ENCODE measurements at places on chromosomes 7 and 10.

DNA sequence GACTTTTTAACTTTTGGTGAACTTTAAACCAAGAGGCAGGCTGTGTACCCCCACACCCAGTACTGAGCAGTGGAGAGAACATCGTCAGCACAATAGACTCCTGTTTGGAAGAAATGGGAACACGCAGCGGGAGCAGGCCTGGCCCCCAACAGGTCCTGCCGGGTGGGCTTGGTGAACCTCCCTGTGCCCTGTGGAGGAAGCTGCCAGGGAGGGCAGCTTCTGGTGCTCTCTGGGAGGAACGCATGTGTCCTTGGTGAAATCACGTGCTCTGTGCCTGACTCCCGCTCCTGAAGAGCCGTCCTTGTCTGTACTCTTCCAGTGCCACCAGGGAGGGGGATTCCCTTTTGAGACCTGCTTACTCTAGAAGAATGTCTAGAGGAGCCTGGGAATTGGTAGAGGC, 31.6 kb downstream of the CHAT start:
- no peak for DNase-seq

DNA sequence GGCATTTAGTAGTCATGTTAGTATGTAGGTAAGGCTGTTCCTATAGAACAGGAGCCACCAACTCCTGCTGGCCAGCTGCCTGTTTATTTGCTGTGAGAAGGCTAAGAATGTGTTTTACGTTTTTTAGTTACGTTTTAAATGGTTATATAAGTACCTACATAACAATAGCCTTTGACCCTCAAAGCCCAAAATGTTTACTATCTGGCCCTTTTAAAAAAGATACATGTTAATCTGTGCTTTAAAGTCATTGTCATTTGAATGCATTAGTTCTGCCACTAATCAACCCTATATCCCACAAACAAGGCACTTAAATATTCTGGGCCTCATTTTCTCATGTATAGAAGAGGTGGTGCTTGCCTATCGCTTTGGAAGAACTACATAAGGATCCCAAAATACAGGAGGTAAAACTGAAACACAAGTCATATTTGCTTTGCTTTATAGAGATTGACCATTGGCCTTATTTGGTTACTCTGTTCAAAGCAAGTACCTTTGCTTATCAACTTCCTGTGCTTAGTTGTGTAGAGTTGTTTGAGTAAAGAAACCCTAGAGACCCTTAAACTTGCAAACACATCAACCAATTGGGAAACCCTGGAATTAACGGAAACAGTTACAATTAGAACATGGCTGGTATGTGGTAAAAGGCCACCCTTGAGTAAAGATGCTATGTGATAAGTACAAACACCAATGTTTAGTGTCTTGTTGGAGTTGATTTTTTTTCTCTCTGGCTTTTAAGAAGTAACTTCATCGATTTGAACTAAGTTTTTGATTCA, 25.9 kb downstream of the TIMM23 start:
- DNase-seq: no peak

- DNase-seq: no peak
These were observed 2.0 kb upstream of the COL28A1 start for GRCh38 chr7:7537711-7538110.

- DNase-seq: no peak
These were observed 52.5 kb upstream of the USP6NL start for GRCh38 chr10:11663763-11664555.

GRCh38 chr7:157442456-157442855, 105.7 kb downstream of the DNAJB6 start:
- DNase-seq: no peak

- DNase-seq: no peak
These were observed 153.1 kb downstream of the CDK14 start for GRCh38 chr7:90749262-90749661.

- peak; percentile 16 for DNase-seq
These were observed 12.6 kb upstream of the NRBF2 start for GRCh38 chr10:63120554-63120953.

DNA sequence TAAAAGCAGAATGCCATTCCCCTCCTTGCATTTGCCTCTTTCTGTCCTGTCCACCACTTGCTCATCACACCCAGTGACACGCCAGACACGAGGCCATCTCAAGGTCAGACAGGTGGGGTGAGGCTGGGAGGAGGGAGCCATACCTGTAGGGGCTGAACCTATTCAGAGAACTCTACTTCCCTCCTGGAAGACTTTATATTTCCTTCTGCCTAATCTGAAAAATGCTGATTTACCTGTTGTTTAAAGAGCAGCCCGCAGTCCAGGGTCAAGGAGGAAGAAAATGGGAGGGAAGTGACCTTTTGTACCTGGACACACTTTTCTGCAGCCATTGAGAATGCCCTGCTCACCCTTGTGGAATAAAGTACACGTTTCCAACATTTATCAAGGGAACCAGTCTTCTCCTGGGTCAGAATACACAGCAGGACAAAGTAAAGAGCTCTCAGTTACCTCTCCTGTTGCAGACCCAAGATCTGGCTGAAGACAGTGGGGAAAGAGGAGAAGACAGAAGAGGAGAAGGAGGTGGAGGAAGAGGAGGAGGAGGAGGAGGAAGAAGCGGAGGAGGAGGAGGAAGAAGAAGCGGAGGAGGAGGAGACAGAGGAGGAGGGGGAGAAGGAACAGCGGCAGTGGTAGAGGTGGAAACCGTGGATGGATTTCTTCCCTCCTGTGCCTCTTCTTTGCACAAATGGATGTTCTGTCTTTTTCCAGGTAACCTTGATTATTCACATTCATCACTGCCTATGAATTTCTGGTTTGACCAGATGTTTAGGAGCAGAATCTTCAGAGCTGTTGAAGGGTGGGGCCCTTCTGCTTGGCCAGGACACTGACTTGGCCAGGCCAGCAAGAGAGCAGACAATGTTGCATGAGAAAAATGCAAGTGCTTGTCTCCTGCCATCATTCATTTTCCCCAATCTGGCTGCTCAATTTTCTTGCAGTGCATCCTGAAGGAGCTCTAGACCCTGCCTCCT, 1.2 kb upstream of the BLNK start:
- no peak for DNase-seq

DNA sequence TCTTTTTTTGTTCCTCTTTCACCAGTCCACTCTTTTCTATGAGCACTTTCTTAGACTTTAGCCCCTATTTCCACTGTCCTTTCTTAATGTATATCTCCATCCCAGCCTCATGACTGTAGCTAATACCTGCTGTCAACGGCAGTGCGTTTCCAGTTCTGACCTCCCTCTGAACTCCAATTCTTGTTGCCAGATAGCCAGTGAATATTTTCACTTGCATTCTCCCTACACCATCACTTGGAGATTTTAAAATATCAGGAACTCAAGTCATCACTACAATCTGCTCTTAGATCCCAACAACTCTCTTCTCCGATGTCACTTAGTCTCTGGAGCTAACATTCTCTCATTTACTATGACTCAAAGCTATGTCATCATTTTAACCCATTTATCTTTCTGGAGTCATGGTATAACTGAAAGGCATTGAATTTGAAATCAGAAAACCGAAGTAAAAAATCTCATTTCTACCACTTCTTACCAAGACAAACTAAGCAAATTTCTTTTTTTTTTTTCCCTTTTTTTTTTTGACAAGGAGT, 5.1 kb upstream of the SLC16A12 start:
- DNase-seq: peak; percentile 78

DNA sequence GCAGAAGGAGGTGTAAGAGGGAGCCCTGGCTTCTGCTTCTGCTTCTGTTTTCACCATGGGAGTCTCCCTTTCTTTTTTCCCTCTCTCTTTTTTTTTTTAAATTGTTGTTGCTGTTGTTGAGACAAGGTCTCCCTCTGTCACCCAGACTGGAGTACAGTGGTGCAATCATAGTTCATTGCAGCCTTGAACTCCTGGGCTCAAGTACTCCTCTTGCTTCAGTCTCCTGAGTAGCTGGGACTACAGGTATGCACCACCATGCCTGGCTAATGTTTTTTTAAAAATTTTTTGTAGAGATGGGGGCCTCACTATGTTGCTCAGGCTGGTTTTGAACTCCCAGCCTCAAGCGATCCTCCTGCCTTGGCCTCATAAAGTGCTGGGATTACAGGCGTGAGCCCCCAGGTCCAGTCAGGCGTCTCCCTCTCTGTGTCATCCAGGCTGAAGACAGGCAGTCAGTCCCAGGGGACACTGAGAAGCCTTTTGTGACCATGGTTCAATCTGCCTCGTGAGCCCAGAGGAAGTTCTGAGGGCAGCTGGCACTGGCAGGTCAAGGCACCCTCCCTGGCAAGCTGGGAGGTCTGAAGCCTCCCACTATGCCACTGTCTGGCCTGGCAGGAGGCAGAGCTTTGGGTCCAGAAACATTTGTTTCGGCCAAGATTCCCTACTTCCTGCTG, 33.6 kb upstream of the NPFFR1 start:
- DNase-seq: no peak

- no peak for DNase-seq
These were observed 1342.6 kb downstream of the REEP3 start for GRCh38 chr10:64863836-64864235.

GRCh38 chr7:133853706-133854276, 273.3 kb upstream of the LRGUK start:
- DNase-seq: peak; percentile 62

GRCh38 chr10:130578532-130579289, 442.5 kb downstream of the GLRX3 start:
- peak; percentile 0 for DNase-seq

DNA sequence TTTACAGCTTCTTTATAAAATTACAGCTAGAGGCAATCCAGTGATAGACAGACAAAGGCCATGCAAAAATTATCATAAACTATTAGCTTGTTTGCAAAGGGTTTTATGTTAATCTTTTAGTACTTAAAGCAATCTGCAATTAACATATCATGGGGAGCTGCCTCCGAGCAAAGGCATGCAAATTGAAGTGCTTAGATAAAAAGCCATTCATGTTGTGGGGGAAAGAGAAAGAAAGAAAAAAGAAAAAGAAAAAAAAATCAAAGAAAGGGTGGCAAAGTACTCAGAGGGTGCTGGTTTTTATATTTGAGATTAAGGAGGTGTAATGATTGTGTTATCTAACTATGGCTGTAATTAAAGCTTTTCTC, 799.5 kb downstream of the LRMDA start:
- DNase-seq: no peak

DNA sequence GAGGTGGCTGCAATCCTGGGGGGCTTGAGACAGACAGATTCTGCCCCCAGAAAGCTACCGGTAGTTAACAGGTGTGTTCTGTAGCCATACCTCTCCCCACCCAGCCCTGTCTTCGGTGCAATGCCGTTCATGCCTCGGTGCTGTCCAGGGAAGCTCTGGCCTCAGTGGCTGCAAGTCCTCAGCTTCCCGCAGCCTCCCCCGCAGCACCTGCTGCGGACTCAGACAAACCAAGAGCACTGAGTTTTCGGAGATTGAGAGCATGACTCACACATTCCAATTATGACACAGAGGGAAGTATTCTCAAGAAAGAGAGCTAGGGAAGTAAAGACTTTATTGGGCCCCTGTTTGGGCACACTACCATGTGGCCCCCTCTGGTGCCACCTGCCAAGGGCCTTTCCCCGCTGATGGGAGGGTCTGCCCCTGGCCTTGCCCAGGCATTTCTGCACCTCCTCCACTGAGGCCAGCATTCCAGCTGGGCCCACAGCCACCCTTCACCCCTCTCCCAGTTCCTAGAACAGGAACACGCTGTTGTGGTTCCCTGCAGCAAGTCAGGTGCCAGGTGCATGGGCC, 30.2 kb upstream of the EZH2 start:
- peak; percentile 16 for DNase-seq

GRCh38 chr7:130491841-130492522, at the start of gene MEST:
Gene MEST, plus strand, starts transcription at chr7:130492085. Its CDS starts 229 bp downstream, at chr7:130492314.
- DNase-seq: peak; percentile 37

GRCh38 chr10:120184547-120185337, 272.3 kb upstream of the PLPP4 start:
- no peak for DNase-seq

DNA sequence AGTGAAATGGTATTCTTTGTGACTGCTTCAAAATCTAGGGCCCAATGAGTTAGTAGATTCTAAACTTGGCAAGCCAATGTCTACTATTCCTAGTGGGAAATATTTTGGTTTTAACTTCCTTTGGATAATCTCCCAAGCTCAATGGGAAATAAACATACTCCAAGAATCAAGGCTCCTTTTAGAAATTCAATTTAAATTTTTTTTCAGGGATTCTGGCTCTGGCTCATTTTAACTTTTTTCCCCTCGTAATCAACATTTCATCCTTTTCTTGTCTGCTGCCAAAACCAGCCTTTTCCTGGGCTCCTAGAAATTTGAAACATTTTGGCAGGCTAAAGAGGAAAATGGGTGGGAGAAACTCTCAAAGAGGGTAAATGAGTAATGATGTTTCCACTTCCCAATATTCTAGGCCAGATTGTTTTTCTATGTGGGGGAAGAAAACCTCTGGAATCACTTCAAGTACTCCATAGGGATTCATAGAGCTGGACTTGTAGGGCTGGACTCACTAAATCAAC, 85.6 kb upstream of the AGR3 start:
- DNase-seq: no peak

- no peak for DNase-seq
These were observed 106.8 kb downstream of the NT5C2 start for GRCh38 chr10:103086261-103086660.

DNA sequence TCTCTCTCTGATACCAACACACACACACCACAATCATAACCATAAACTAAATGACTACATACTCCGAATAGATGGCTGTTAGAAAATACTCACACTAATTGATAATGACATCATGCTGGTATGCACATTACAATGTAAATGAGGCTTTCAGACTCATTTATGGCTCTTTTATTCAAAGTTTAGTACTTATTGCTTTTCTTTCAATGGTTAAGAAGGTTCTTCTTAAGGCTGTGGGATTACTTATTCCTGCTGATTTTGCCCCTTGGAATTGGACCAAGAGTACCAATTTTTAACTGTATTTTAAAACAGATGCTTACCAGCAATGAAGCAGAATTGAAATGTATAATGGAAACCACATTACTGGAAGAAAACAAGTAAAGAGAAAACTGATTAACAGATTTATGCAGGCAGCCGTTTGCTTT, 20.6 kb upstream of the CABCOCO1 start:
- no peak for DNase-seq

GRCh38 chr7:159139639-159140038, 5.0 kb downstream of the VIPR2 start:
- DNase-seq: no peak

GRCh38 chr10:58094985-58095718, 172.5 kb downstream of the IPMK start:
- DNase-seq: no peak

DNA sequence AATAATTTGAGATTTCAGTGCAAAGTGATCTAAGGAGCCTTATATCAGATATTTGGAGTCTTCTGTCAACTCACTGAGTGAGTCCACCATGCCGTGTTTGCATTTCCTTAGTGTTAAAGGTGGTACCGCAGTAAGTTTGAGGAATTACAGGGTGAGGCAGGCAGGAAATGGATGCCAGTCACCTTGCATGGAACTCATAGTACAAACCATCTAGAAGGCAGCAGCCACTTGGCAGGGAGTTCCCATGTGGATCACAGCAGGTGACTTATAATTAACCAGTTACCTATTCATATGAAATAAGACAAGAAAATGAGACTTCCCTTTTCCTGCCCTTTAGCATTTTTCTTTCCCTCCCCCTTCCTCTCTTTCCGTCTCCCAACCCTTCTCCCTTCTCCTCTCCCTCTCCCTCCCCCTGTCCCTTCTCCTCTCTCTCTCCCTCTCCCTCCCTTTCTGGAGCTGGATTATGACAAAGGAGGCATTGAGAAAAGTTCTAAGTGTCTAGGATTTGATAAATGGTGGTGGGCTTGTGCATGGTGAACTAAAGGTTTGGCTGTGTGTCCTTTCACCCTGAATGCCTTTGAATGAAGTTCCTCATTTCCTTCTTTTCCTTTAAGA, 94.1 kb downstream of the LRRC4 start:
- DNase-seq: no peak

- DNase-seq: no peak
These were observed 7.1 kb downstream of the CSGALNACT2 start for GRCh38 chr10:43145311-43145710.
